ENCODE measurements at places on chromosomes 2 and 18. TPM values are rescaled to one million over a fixed set of nuclear protein-coding genes. Genes with fewer than 3 reads are reported as not detected.

GRCh38 chr2:15218423-15219086 lies 342.6 kb downstream of the NBAS start:
- no peak for DNase-seq
- no peaks in the 10 kb centered on the region for H3K4me1 ChIP-seq
- no peak overlapping the region for H3K27ac ChIP-seq
- H3K36me3 ChIP-seq, result no peaks in the 10 kb centered on the region

DNA sequence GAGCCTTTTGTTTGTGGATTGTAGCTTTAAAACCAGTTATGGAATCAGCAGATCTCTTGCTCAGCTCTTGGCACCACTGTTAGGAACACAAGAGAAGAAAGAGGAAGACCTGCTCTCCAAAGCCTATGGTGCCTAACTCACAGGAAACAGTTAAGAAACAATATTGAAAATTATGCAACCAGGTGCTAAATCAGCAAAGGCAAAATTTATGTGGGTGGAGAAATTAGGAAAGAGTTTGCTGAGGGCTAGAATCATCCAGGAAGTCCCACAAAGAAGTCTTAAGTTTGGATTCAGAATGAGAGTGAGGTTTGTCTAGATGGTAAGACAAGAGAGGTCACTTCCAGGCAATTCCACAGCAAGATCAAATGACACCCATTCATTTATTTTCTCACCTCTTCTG lies 49.4 kb downstream of the AOX1 start:
- no peaks in the 10 kb centered on the region for H3K27me3 ChIP-seq
- DNase-seq, result no peak
- H3K4me1 ChIP-seq, result no peaks in the 10 kb centered on the region
- no peaks in the 10 kb centered on the region for H3K36me3 ChIP-seq
- no peak overlapping the region for H3K27ac ChIP-seq

DNA sequence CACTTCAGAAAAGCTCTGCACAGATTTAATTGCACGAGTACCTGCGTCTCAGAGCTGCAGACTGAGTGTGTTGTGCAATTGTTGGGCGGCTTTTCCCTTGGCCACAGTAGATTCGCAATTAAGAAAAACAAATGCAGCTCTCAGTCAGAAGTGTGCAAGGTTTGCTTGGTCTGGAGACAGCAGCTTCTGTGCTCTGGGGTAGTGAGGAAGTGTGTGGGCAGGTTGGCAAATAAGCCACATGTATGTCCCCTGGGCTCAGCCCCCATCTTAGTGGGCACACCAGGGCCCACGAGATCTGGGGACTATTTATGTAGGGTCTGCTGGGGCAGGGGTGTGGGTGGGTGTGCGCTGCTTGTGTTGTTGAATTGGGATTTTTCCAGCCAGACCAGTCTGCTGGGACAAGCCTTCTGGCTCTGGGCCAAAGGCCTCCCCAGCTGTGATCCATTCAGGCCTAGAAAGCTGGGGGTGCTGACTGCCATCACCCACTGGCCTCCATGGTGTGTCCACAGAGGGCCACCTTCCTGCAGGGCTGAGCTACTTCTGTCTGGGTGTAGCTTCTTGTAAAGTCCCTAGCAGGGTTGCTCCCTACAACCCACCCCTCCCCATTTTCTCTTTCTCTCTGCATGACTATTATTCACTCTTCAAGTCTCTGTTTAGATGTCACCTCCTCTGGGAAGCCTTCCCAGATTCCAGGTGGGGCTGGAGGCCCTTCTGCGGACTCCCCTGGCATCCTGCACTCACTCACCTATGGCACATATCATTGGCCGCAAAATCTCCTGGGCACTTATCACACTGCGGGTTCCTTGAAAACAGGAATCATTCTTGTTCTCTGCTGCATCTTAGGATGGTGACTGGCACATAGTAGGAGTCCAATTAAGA lies 67.8 kb downstream of the ODC1 start:
- no peak overlapping the region for H3K27ac ChIP-seq
- no peaks in the 10 kb centered on the region for H3K36me3 ChIP-seq
- no peak for DNase-seq
- H3K27me3 ChIP-seq, result no peaks in the 10 kb centered on the region
- peaks cover 20% of the 10 kb centered on the region for H3K4me1 ChIP-seq

- no peak overlapping the region for H3K4me3 ChIP-seq
- no peaks in the 10 kb centered on the region for H3K4me1 ChIP-seq
- H3K27ac ChIP-seq, result no peak overlapping the region
Observed at GRCh38 chr2:97761192-97761591, 47.8 kb downstream of the ZAP70 start.

- no peaks in the 10 kb centered on the region for H3K36me3 ChIP-seq
- no peak overlapping the region for H3K4me3 ChIP-seq
- no peaks in the 10 kb centered on the region for H3K4me1 ChIP-seq
Observed at GRCh38 chr18:6449213-6449612, 34.5 kb upstream of the L3MBTL4 start.

FHOD3 gene
- 2.7 TPM for polyA plus RNA-seq

C2orf78 gene
- 0.18 TPM for polyA plus RNA-seq

DSC3 gene
- polyA plus RNA-seq, result 0.52 TPM

All from GM23338 (cell line).